T follicular helper cell (primary cell): ENCODE measurements at places on chromosomes 13 and 19.
A peak's percentile ranks its signal among the peaks of the same experiment; 100 is the strongest.

DNA sequence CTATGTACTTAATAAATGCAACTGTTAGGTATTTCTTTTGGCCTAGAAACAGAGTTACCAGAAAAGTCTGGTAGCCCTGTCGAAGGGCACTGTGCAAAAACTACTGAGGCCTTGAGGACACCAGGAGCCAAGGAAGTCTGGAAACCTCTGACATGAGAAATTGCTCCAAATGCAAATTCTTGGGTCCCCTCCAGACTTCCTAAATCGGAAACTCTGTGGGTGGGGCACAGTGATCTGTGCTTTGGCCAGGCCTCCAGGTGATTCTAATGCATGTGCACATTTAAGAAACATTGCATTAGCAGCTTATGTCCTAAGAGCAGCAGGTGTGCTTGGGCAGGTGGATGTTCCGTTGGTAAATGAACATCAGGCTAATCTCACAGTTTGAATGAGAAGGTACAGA is 50.0 kb downstream of the STARD13 start:
- no peak for DNase-seq

DNA sequence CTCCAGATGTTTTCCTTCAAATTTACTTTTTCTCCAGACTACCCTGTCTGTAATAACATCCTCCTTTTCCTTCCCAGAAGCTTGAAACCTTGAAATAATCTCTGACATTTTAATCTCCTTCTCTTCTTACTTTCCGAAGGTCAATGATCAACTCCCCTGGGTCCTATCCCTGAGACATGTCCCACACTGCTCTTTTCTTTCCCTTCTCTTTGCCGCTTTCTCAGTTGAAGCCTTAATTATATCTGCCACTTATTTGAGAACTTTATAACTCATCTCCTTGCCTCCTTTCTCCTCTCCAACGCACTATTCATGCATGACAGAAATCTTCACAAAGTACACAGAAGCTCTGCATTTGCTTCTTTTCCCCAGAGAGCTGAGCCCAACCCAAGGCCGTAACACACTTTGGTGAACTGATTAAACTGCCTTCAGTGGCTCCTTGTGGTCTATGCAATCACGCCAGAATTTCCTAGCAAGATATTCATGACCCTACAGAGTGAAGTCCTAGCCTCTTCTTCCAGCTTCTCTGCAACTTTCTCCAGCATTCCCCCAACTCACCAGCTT is 9.2 kb upstream of the WASF3 start:
- no peak for DNase-seq

DNA sequence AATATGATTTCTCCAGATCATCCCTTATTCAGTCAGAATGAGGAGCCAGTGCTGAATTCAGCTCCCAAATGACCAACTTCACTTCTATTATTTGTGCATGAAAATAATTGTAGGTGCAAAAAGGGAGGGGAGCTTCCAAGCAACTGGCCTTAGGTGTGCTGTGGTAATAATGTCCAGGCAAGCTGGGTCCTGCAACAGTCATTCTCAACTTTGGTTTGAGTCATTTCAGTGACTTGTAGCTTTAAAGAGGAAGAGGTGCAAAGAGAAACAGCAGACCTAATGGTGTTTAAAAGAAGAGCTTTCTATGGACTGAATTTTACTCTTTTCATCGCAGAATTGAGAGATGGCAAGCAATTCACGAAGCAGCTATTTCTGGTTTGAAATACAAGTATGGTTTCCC is 29.2 kb upstream of the FGF9 start:
- DNase-seq: no peak

DNA sequence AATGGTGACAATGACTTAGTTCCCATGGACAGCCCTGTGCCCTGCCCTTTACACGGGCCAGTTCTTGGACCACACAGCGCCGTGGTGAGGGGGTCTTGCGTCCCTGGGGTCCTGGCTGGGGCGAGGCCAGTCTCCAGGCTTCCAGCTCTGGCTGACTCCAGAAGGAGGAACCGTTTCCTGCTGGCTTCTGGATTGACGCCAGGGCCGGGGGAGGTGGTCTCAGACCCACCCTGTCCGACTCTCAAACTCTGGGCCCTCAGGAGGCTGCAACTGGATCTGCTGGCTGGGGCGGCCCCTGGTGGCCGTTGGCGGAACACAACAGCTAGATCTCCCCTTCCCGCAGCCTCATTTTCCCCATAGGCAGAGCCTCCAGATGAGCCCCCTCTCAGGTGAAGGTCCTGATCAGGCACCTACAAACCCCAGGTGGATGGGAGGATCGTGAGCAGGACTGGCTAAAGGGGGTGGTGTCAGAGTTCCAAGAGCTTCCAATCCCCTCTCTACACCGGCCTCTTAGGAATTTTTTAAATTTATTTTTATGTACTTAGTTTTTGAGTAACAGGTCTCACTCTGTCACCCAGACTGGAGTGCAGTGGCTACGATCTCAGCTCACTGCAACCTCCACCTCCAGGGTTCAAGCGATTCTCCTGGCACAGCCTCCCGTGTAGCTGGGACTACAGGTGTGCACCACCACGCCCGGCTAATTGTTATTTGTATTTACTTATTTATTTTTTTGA is 8.0 kb downstream of the CCDC194 start:
- peak; percentile 43 for DNase-seq

DNA sequence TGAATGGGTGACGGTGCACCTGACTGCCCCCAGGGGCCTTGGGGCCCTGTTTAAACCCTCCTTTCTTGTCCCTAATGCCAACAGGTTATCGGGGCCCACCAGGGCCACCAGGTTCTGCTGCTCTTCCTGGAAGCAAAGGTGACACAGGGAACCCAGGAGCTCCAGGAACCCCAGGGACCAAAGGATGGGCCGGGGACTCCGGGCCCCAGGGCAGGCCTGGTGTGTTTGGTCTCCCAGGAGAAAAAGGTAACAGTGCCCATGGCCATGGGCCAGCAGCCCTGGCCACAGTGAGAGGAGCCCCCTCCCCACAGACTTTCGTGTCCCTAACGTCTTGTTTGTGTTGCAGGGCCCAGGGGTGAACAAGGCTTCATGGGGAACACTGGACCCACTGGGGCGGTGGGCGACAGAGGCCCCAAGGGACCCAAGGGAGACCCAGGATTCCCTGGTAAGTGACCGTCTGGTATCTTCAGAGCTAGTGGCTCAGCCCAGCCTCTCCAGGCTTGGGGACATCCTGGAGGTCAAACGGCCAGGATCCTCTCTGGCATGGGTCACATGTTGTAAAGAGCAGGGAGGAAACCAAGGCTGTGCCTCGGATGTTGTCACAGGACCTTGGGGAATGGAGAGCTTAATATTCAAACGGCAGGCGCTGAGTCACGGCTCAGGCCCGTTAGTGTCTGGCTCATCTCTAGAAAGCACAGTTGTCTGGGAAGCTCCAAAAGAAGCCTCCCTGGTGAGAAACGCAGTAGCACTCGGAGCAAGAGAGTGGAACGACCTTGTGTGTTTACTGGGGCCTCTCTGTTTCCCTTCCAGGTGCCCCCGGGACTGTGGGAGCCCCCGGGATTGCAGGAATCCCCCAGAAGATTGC is 58.3 kb downstream of the RAB20 start:
- no peak for DNase-seq

- DNase-seq: no peak
Measured at GRCh38 chr13:35469806-35470525, 6.5 kb downstream of the MAB21L1 start.

DNA sequence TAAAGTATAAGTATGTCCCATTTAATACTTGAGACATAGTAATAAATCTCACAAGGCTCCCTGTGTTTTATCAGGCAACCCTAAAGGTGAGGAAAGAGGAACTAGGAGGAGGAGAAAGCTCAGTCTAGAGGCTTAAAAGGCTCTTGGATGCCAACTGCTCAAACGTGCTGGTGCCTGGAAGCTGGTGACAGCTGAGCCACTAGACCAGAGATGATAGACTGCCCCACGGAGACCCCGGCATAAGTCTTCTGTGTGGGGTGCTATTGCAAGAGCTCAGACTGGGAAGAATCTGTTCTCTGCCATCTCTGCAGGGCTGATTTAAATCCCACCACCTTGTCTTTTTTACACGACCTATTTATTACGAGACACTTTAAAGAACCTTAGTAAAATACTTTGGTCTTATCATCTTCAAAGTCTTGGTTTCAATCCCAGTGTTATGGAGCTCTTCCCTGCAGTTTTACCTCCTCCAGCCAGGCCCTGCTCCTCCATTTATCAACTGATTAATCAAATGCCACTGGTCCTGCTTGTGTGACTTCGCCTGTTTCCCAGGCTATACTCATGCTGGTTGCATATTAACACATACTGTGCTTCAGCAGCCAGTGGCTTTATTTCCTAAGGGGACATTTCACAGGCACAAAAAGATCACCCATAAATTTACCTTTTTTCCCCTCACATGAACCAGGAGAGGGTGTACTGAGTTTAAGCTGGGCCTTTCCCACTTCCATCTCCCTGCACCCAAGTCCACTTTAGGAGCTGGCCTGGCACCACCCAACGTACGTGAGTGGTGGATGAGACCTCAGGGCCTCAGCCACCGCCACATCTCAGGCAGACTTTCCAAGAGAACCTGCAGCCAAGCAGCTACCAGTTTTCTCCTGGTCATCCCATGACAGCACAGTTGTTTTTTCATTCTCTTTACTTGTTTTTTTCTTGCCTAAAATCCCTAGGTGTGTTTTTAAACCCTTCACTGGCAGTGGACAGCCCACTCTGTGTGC is 7.8 kb upstream of the ATP12A start:
- DNase-seq: no peak

GRCh38 chr19:29587059-29587458 is 19.0 kb upstream of the POP4 start:
- DNase-seq: no peak

GRCh38 chr19:788983-789700 is 8.1 kb upstream of the PTBP1 start:
- DNase-seq: no peak

- DNase-seq: peak; percentile 33
Measured at GRCh38 chr13:99605420-99606323, 104.4 kb downstream of the TM9SF2 start.

- no peak for DNase-seq
Measured at GRCh38 chr13:89082623-89083022, 1411.5 kb downstream of the SLITRK5 start.

- no peak for DNase-seq
Measured at GRCh38 chr13:110291286-110291685, 15.7 kb downstream of the COL4A1 start.

GRCh38 chr13:33649212-33649878 is 168.6 kb upstream of the RFC3 start:
- DNase-seq: no peak

- DNase-seq: no peak
Measured at GRCh38 chr13:22092791-22093560, 422.1 kb downstream of the FGF9 start.

GRCh38 chr19:4380254-4380727 is 20.1 kb downstream of the SH3GL1 start:
- DNase-seq: no peak

DNA sequence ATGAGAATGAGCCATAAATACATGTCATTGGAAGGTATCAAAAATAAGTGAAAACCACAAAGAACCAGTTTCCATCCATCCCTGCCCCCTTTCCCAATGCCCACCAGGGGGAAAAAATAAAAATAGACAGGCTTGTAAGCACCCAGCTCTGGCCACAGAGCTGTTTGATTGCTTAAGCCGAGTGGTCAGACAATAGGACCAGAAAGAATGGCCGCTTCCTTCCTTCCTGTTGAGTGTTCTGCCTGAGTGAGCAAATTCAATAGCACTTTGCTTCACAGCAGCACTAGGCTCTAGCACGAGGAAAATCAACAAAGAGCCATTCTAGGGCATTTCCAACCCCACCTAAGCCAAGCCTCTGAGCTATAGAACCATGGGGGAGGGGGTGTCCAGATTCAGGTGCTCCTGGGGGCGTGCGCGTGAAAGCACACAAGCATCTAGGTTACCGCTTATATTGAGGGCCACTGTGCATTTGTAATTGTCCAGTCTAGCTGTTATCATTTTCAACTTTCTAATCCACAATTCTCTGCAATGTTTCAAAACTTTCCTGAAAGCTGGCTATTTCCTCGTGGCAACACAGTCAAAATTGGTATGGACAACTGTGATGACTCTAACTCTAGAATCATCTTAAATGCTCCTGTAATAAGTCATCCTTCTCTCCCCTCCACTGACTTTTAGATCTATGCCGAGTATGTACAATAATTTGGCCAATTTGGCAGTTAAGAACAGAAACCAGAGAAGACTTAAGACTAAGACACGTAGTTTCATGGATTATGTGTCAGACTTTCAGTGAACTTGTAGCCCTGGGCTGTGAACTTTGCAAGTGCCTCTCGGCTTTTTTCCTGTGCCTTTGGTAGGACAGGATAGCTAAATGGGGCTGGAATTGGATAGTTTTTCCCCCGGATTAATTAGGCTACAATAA is 64.3 kb downstream of the SPRY2 start:
- no peak for DNase-seq

DNA sequence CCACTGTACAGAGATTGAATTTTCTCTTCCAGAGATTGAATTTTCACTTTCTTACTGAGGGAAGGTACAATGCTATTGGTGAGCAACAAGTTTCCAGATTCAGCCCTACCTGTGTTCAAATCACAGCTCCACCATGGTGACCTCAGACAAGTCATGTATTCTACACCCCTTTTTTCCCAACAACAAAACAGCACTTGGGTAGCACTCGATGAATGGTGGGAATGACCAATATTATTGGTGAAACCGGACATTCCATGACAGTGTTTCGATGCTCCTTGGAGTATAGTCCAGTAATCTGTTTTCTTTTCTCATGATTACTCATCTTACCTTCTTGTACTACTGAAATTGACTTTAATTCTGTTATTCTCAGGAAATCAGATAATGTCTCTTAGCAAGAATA is 266.2 kb upstream of the SOX21 start:
- no peak for DNase-seq

DNA sequence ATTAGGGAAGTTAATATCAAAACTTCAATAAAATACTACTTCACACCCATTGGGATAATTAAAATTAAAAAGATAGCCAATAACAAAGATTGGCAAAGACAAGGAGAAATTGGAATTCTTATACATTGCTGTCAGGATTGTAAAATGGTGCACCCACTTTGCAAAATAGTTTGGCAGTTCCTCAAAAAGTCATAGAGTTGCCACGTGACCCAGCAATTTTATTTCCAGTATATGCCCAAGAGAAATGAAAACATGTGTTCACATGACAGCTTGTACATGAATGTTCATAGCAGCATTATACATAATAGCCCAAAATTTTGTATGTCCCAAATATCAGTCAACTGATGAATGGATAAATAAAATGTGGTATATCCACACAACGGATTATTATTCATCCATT is 3.3 kb downstream of the MBD3L1 start:
- no peak for DNase-seq
